ENCODE measurements at places on chromosomes 16 and 17. TPM values are rescaled to one million over a fixed set of nuclear protein-coding genes. Genes with fewer than 3 reads are reported as not detected.

RASD1 gene
- total RNA-seq: 79.9 TPM

DNA sequence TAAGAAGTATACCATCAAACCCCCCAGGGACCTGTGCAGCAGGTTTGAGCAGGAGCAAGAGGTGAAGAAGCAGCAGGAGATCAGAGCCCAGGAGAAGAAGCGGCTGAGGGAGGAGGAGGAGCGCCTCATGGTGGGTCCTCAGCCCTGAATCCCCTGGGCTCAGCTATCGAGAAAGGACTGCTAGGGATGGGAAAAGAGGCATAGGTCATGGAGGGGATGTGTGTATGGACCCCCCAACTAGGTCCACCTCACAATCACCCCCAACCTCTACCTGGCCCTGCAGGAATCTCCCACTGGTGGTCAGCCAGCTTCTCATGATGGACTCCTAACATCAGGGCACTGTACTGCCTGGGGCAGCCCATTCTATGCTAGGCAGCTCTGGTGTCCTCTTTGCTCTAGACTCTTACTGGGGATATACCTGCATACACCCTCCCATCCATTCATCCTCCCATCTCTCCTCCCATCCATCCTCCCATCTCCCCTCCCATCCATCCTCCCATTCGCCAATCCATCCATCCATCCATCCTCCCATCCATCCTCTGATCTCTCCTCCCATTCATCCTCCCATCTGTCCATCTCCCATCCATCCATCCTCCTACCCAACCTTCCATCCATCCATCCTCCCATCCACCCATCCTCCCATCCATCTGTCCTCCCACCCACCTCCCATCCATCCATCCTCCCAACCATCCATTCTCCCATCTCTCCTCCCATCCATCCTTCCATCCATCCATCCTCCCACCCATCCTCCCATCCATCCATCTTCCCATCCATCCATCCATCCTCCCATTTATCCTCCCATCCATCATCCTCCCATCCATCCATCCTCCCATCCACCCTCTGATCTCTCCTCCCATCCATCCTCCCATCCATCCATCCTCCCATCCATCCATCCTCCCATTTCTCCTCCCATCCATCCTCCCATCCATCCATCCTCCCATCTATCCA lies 10.6 kb downstream of the DRC7 start:
- no peak for DNase-seq

DNA sequence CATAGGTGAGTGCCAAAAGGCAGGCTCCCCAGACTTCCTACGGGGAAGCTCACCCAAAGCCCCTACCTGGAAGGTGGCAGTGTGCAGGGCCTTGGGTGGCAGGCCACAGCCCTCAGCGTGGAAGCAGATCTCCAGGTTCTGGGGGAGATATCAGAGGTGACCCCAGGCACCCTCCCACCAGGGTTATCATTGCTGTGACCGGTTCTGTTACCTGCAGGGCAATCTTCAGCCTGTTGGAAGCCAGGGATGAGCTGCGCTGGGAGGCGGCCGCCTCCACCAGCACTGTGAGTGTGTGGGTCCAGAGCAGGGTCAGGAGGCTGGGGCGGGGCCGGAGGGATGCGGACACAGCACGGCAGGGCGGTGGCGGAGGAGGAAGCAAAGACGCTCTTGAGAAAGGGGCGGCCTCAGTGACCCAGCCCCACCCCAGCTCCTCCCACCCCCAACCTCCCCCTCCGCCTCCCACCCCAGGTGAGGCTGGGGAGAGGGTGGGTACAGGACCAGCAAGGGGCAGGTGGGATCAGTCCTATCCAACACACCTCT lies 13.1 kb downstream of the UNC13D start:
- DNase-seq: no peak

- no peak for DNase-seq
Observed at GRCh38 chr17:82296511-82297279, 20.7 kb downstream of the CD7 start.

GRCh38 chr17:50596191-50597037 lies 35.9 kb downstream of the CACNA1G start:
- DNase-seq: peak; percentile 20

GRCh38 chr17:76738468-76738850 lies 540 bp downstream of the MFSD11 start:
- DNase-seq: no peak

GRCh38 chr16:51140112-51140511 lies 11.0 kb downstream of the SALL1 start:
- DNase-seq: no peak

DNA sequence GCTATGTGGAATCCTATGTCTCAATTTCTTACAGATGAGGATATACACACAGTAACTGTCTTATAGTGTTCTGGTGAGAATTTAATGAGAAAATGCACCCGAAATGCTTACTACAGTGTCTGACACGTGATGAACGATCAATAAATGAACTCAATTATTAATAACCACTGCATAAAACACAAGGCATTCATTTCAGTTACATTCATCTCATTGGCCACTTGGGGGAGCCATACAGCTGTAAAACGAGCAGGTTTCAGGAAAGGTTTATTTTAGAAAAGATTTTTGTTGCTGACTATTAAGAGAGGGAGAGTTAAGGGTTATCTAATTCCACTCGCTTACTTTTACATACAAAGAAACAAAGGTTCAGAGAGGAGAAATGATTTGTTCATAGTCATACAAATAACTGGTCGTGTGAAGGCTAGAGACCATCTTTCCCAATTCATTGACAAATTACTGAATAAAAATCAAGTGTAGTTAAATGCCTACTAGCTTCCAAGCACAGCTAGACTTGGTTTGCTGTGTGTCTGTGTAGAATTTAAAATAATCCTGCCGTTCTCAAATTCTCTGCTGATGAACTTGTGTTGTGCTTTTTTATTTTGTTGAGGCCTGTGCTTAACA lies 160.1 kb downstream of the MAP2K4 start:
- peak; percentile 65 for DNase-seq

DNA sequence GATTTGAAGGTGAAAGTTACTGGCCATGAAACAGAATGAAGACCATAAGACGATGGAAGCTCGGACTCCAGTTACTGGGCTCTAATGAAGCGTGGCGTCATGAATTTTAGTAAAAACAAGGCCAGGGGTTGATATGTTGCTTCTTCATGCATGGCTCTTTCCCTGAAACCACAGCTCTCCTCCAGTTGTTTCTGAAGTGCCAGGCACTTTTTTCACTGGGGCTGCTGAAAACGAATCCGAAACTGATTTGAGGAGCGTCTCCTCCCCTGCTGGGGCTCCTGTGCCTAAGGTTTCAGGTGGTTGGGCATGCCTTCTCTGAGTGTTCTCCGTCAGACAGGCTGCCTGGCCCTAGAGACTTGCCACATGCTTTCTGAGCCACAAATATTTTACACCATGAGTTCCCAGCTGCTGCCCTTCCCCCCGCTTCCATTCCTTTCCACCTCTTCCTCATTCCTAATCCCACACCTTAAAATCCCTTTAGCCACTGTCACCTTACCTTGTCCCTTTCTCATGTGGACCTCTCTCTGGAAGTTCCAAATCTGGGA lies 3.7 kb upstream of the MYL4 start:
- peak; percentile 27 for DNase-seq

REXO5 gene
- 5.7 TPM for total RNA-seq

- DNase-seq: no peak
Observed at GRCh38 chr17:75244133-75244866, 17.1 kb downstream of the GGA3 start.

- no peak for DNase-seq
Observed at GRCh38 chr16:12553191-12553590, 250.5 kb downstream of the CPPED1 start.

DNA sequence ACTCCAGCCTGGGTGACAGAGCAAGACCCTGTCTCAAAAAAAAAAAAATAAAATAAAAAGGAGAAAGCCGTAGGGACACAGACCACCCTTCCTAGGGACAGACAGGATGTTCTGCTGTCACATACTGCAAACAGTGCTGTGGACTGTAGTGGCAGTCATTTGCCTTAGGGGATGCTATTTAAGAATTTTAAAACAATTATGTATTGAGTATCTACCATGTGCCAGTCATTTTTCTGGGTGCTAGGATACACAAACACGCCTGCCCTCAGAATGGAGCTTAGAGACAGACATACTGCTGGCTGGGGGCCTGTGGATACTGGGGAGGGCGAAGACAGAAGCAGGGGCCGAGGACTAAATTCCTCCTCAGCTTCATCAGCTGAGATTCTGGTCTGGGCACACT lies 45.5 kb downstream of the MRC2 start:
- peak; percentile 36 for DNase-seq

DNA sequence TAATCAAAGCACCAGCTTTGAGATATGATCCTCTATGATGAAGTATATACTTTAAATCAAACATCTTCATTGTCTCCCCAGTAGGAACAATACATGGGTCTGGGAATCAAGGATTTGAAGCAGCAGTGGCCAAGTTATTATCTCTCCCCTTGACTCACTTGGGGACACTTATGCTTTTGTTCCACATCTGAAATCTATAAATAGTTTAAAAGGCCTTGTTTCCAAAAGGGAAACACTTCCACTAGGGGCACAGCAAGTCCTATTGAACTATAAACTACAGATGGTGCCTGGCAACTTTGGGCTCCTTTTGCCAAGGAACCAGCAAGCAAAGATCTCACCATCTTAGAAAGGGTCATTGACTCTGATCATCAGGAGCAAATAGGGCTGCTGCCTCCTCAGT lies 16.0 kb upstream of the CEP112 start:
- DNase-seq: no peak

- DNase-seq: no peak
Observed at GRCh38 chr16:47888142-47888541, 267.7 kb downstream of the ABCC12 start.

Measured in SK-MEL-5 (cell line).